ENCODE measurements at places on chromosomes 2 and 18.

- no peak for DNase-seq
Observed at GRCh38 chr2:207660994-207661393, 35.8 kb upstream of the METTL21A start.

DNA sequence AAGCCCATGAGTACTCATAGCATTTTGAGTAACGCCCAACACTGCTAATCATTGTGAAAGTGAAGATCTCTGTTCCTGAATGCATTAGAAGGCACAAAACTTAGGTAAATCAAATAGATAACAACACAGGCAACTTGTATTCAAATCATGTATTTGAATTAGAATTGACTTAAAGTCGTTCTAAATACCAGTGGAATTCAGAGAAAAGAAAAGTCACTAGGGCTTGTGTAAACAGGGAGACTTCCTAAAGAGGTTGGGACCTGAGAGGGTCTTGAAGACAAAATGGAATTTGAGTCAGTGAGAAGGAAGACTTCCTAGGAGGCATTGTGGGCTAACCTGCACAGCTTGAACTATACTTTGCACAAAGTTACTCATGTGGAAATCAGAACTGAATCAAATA, 127.2 kb downstream of the CTNNA2 start:
- DNase-seq, result no peak

DNA sequence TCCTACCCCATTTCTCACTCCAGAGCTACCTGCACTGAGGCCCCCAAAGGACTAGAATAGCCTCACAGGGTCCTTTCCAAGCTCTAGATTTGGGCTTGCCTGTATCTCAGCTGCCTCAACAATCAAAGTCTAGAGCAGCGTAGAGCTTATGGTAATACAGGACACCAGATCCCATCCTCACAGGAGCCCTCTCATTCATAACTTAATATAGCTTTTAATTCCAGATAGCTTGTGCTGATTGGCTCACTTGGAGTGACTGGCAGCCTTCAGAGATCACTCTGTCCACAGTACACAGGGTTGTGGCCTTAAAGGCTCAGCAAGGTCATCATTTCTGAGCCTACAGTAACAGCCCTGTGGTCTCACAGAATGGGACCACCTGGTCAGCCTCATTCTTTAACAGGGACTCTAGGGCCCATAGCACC, 51.4 kb downstream of the ZFP36L2 start:
- no peak for DNase-seq

DNA sequence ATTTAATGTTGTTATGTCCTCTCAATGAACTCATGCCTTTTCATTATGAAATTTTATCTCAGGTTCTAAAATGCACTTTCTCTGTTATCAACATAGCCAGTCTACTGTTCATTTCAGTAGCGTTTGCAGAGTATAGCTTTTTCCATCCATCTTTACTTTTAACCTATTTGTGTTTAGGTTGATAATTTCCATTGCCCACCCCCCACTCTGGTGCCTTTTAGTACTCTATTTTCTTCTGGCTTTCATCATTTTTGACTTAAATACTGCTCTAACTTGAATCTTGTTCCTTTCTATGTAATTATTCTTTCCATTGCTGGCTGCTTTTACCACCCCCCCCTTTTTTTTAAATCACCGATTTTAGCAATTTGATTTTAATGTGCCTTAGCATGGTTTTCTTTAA, 585.0 kb upstream of the LRATD1 start:
- DNase-seq, result no peak

DNA sequence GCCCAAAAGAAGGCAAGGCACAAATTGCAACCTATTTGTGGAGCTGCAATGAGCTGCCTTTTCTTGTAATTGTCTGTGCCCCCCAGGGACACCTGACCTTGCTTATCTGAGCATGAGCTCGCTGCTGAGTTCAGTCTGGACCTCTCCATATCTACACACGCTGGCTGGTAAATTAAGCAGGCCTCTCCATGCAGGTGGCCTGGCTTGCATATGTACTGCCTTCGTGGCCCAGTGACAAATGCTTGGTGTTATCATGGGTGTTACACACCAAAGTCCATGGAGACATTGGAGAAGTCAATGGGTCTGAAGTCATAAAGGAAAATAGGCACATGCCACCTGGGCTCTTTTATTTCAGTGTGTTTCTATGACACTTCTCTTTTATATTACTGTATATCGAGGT, 121.2 kb downstream of the IRS1 start:
- DNase-seq, result no peak

DNA sequence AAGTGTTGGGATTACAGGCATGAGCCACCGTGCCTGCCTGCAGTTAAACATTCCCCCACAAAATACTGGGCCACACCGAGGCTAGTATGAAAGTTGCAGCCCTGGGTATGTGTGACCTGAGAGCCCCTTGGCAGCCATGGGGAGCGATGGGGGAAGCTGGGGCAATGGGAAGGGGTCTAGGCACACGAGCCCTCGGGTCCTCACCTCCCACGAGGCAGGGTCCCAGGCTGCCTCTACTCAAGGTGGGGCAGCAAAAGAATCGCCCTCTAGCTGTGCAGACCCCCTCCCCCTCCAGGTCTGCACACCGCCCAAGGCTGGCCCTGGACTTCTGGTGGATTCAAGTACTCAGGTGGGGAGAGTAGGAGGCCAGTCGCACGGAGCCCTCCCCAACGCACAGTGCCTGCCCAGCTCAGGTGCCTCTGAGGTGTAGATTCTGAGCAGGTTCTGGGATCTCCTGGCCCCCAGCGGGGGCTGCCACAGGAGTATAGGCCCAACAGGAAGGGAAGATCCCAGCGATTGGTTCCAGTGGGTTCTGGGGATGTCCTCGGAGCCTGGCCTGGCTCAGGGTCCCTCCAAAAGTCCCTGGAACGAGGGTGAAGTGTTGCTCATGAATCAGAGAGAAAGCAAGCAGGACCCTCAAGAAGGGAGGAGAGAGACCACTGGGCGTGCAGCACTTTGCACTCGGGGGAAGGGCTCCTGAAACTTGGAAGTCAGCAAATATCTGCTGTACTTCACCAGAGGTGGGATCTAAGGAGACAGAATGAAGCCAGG, 2.6 kb downstream of the GPR35 start:
- no peak for DNase-seq

DNA sequence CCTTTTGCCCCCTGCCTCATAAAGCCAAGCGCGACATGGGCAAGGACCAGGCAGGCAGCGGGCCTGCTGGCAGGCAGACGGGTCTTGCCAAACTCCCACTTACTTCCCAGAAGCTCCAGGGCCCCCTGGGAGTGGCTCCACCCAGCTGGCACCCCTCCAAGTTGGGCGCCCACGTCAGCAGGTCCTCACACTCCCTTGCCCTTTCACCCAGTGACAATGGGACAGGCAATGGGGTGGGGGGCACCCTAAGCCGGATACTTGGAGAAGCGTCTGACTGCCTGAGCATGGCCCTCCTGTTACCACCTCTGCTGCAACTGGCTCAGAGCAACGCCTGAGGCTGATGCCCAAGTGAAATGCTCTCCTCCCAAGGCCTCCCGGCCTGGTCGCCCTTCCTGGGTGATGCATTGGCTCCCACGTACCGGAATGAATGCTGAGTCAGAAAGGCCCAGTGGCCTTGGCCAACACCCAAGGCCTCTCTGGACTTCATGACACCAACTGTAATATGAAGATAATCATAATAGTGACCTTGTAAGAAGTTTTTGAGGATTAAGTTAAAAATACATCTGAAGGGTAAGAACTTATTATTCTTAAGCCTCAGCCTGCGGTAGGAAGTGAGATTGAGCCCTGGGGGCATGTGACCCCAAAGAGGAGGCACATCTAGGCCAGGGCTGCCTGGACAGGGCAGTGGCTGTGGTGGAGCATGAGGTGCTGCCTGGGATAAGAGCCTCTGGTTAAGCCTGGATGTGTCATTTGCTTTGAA, 31.6 kb downstream of the KCNK3 start:
- DNase-seq, result no peak

DNA sequence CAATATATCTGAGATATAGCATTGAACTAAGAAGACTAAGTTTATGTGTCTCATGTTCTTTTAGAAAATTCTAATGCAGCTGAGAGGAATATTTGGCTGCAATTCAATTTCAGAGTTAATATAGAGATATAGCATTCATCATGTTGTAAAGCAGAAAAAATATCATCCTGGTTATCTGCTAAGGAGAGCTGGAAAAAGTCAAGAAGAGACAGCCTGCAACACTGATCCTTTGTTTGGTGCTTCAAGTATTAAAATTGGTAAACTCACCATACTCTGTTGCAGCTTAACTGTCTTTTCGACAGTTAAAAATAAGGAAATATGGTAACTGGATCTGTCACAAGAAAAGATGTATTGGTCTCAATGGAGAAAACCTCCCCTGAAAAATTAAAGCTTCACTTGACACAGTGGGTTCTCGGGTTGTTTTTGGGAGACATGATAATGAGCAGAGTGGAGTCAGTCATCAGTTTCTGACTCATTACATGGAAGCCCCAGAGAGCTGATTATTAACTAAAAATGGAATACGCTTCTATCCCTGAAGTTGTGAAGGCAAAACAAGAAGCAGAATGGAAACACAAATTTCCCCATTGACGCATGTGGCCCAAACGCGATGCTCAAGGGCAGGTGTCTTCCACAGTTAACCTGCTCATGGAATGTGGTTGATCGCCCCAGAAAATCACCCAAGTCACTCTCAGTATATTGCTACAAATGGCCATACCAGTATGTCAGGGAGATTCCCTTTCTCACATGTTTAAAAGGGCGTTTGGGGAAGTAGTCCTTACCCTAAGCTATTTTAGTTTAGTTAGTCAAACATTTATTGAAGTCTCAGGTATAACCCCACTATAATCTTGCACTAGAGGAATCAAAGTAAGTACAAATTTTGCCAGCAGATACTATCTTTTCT, 8.2 kb downstream of the BCL2 start:
- no peak for DNase-seq

GRCh38 chr18:9726936-9727335, 18.8 kb downstream of the RAB31 start:
- no peak for DNase-seq

GRCh38 chr18:73691624-73692023, 456.0 kb downstream of the FBXO15 start:
- no peak for DNase-seq

DNA sequence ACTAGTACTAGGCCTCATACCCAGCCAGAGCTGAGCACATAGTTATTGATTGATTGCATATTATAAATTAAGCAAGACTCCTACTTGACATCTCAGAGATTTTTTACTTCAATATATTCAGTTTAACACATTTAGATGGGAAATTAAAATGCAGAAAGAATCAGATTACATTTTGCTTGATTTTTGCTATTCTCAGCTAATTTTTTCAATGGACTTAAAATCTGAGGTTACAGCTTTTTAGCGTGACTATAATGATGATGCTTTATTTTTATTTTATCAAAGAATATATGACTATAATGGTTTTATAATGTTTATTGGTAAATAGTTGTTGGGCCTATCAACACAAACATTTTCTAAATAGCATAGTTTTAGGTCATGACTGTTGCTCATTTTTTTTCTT, 493.0 kb upstream of the CNTNAP5 start:
- no peak for DNase-seq

- no peak for DNase-seq
Observed at GRCh38 chr18:26840965-26841364, 24.5 kb downstream of the AQP4 start.

DNA sequence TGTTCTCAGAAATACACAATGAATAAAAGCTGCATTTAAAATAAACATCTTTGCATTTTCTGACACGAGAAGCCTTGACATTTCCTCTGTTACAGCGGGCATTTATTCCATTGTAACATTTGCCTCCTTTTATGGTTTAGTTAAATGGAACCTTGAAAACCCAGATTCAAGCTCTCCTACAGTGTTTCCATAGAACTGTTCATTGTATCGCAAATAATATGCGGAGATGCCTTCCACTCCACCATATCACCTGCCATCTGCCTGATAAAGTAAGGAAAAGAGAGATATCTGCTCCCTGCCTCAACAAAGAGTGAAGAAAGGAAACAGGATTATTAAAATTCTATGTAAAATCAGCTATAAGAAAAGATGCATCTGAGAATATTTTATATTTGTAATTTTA, 69.8 kb downstream of the CDH19 start:
- no peak for DNase-seq

DNA sequence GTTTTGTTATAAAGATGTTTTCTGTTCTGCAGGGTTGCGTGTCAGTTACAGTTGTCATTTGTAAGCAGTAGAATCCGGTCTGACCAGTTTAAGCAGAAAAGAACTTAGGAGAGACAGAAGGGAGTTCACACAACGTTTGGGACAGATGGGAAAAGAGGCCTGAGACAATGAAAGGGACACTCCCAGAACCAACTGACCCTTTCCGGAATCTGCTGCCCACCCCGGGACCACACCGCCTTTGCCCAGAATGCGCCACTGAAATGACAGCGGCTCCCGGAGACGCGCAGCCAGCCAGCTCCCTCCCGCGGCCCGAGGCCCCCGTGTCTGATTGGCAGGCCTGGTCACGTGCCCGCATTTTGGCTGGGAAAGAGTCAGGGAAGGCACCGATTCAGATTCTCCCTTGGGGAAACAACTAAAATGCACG, 244.6 kb downstream of the BCL2 start:
- DNase-seq, result peak; percentile 61

GRCh38 chr2:127423880-127424279, 5.7 kb downstream of the PROC start:
- no peak for DNase-seq

DNA sequence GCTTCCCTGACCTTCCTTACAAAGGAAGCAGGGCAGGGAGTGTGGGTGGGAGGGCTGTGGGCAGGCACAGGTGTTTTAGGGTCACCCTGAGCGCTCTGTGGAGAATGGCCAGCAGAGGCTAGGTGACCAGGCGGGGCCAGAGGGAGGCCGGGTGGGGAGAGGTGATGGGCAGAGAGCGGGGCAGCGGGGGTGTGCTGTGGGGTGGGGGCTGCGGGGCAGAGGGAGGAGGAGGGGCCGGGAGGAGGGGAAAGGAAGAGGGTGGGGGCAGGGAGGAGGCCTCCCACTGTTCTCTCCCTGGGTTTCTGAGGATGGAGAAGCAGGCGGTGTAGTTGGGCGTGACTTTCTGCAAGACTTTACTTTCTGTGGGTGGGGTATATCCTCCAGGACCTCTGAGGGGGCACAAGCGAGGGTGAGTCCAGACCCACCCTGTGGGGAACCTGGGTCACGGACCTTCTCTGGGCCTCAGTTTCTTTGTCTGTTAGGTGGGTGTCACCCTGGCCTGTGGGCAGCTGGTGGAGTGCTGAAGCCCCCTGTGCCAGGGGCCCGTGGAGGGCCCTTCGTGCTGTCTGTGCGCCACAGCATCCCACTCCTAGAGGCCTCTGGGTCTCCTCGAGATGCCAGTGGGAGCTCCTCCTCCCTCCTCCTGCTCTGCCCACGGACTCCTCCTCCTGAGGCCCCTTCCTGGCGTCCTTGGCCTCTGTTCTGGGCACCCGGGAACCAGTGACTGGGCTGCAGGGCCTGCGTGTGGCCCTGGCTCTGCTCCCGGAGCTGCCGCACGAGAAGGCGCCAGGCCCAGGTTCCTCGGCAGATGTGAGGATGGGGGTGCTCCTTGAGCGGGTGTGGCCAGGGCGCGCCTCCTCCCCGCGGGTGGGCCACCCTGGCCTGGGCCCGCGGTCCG, 6.3 kb upstream of the NEU4 start:
- DNase-seq, result no peak

DNA sequence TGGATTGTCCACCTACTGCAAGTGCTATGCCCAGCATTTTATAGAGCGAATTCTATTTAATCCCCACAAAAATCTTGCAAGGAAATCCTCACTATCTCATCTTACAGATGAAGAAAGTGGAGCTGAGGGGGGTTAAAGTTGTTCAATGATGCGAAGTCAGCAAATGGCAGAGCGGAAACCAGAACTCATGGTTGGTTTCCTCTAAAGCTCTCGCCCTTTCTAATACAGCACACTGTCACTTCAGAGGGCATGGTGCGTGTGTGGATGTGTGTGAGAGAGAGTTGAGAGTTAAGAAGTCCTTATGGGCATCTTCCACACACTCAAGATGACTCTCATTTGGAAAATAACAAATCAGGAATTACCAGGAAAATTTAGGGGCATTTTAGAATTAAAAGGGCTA, 78.4 kb downstream of the TGFA start:
- no peak for DNase-seq
